Occipital lobe (tissue), 3 donors: ENCODE measurements at places on chromosomes 1 and 21. TPM values are rescaled to one million over a fixed set of nuclear protein-coding genes. Genes with fewer than 3 reads are reported as not detected.

RCAN1 gene
- 56.8 TPM for total RNA-seq

CBS gene
- 68.3 TPM for total RNA-seq

PLA2G2C gene
- total RNA-seq = not detected

C8A gene
- not detected for total RNA-seq

CFAP141 gene
- not detected for total RNA-seq

RGS4 gene
- 1.9 TPM for total RNA-seq

OR2M3 gene
- total RNA-seq = 0.16 TPM
